ENCODE measurements at places on chromosomes 7 and 10.

DNA sequence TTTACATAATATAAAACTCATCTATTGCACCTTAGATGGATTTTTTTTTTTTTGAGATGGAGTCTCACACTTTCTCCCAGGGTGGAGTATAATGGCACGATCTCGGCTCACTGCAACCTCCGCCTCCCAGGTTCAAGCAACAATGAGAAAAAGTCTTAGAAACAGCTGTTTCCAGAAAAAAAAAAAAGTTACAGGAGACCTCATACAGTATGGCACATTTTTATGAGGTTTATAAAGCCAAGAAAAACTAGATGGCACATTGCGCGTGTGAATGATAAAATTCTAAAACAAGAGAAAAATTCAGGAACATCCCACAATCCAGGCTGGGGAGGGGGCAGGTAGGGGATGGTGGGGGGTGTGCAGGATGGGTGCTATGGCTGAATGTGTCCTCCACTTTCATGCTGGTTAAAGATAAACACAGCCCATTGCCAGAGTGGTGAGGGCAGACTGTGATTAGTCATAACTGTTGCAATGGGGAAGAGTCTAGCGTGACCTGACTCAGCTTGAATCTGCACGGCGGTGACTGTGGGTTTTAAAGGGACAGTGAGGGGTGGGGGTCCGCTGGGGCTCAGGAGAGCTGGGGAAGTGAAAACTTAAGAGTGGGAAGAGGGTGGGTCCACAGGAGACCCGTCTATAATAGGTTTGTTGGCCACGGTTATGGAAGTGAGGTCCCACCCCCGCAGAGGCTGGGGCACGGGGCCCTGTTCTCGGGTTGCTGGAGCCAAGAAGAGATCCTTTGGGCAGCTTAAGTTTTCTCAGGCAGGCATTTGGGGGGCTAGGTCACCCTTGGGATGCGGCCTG lies 11.9 kb upstream of the LRRC27 start:
- DNase-seq: no peak

- DNase-seq: no peak
Measured at GRCh38 chr10:97200616-97201015, 14.9 kb upstream of the SLIT1 start.

DNA sequence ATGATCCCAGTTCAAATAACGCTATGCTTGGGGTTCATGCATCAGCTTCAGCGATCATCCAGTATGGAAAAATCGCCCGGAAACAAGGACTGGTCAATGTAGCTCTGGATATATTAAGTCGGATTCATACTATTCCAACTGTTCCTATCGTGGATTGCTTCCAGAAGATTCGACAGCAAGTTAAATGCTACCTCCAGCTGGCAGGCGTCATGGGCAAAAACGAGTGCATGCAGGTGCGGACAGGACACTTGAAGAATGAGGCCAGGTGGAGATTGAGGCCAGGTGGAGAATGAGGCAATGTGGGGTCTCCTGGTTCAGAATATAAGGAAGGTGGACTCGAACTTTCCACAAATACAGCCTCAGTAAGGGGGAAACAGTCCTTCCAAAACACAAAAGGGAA lies 105.8 kb downstream of the TRRAP start:
- DNase-seq: no peak

- no peak for DNase-seq
Measured at GRCh38 chr7:2007551-2007950, 225.2 kb downstream of the MAD1L1 start.

GRCh38 chr7:53119514-53119941 lies 84.1 kb downstream of the POM121L12 start:
- no peak for DNase-seq

- no peak for DNase-seq
Measured at GRCh38 chr7:16062269-16062668, 359.1 kb downstream of the CRPPA start.

DNA sequence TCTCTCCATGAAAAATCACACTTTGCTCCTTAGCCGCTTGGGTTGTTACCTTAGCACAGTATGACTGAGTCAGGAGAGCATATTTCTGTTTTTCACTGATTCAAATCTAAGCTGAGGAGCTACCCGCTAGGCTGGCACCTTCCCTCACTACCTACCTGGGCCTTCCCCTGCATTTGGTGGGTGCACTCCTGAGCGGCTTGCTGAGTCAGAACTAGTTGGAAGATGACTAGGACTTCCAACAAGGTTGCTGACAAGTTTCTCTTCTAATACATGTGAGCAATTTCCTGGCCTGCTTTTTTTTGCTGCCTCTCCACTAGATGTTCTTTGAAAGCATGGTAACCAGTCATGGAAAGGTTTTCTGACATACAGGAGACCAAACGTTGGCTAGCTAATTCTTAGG lies 43.8 kb upstream of the SEC61G start:
- DNase-seq: no peak

DNA sequence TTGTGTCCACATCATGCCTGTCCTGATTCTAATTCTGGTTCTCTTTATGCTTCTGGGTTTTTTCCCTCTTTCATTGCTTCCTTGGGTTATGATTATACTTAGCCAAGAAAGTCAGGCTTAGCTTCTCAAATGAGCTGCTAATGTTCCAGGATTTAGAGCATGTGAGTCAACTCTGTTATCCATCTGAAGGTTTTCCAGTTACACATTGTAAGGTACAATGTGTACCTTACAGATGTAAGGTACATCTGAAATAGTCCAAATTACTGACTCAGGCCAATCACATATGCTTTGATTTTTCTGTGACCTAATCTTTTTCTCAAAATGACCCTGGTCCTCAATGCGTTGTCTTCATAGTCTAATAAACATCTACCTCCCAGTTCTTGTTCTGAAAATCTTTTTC lies 13.3 kb upstream of the MIOS start:
- DNase-seq: no peak

- DNase-seq: no peak
Measured at GRCh38 chr7:4774658-4775249, 669 bp upstream of the AP5Z1 start.

- DNase-seq: no peak
Measured at GRCh38 chr7:73970801-73971229, 57.2 kb upstream of the ELN start.
